CD4-positive, CD25-positive, alpha-beta regulatory T cell (primary cell): ENCODE measurements at places on chromosomes 1 and 21.

DNA sequence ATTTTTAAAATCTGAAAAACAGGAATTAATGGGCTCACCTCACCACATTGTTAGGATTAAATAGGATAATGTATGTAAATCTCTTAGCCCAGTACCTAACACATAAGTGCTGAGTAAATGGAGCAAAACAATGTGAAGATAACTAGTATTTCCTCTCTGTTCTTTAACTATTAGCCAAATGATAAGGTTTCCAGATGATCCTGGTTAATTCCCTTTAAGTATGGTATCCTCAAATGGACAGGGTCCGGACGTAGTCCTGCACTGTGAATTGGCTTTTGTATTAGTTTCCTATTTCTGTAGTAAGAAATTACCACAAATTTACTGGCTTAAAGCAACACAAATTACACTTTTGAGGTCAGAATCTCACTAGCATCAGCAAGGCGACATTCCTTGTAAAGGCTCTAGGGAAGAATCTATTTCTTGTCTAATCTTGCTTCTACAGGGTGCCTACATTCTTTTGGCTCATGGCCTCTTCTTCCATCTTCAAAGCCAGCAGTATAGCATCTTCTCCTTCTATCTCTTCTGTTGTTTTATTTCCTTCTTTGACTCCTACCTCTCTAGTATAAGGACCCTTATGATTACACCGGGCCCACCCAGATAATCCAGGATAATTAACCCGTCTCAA, 17.1 kb downstream of the SCAF4 start:
- DNase-seq = no peak

DNA sequence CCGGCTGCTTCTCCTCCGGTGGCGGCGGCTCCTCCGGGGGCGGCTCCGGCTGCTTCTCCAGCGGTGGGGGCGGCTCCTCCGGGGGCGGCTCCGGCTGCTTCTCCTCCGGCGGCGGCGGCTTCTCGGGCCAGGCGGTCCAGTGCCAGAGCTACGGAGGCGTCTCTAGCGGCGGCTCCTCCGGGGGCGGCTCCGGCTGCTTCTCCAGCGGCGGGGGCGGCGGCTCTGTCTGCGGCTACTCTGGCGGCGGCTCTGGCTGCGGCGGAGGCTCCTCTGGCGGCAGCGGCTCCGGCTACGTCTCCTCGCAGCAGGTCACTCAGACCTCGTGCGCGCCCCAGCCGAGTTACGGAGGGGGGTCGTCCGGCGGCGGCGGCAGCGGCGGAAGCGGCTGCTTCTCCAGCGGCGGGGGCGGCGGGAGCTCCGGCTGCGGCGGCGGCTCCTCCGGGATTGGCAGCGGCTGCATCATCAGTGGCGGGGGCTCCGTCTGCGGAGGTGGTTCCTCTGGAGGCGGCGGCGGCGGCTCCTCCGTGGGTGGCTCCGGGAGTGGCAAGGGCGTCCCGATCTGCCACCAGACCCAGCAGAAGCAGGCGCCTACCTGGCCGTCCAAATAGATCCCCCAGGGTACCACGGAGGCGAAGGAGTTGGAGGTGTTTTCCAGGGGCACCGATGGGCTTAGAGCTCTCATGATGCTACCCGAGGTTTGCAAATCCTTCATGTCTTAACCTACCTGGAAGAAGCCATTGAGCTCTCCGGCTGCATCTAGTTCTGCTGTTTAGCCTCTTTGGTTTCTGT, 2.0 kb downstream of the LORICRIN start:
- DNase-seq = no peak

- no peak for DNase-seq
Observed at GRCh38 chr1:201566933-201567801, 28.2 kb downstream of the NAV1 start.

- no peak for DNase-seq
Observed at GRCh38 chr1:91505086-91505485, 4.4 kb downstream of the CDC7 start.

GRCh38 chr1:93672069-93672468, 9.6 kb downstream of the BCAR3 start:
- DNase-seq = no peak

- DNase-seq = no peak
Observed at GRCh38 chr1:95023399-95024043, 49.2 kb downstream of the ALG14 start.

GRCh38 chr1:25216123-25216522, 16.2 kb downstream of the SYF2 start:
- no peak for DNase-seq

DNA sequence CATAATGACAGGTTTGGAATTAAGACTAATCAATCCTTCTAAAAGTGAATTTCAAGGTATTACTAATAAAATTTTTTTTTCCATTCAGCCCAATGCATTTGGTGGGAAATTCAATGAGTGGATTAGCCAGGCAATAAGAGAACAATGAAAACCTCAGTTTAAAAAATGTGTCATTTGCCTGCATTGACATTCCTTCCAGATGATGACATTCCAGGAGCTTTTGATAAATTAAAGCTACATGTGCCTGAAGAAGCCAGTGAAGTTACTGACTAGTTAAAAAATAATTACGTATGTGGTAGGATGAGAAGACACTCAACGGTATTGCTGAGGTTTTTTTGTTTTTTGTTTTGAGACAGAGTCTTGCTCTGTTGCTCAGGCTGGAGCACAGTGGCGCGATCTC, 37.9 kb upstream of the RC3H1 start:
- no peak for DNase-seq

- DNase-seq = no peak
Observed at GRCh38 chr1:22364764-22365163, 86.9 kb upstream of the ZBTB40 start.
